Hepatocyte (in vitro differentiated cells): ENCODE measurements at places on chromosomes 2 and 18. TPM values are rescaled to one million over a fixed set of nuclear protein-coding genes. Genes with fewer than 3 reads are reported as not detected.

DNA sequence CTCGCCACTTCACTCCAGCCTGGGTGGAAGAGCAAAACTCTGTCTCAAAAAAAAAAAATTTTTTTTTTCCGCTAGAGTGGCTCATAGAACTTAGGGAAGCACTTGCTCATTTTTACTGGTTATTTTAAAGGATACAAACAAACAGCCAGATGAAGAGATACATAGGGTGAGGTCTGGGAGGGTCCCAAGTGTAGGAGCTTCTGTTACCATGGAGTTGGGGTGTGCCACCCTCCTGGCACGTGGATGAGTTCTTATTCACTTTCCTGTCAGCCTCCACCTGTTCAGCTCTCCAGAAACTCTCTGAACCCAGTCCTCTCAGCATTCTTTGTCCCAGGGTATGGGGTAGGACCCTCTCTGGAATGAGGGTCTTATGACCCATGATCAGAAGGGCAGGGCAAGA, 4.9 kb upstream of the MAT2A start:
- no peaks in the 10 kb centered on the region for H3K36me3 ChIP-seq
- no peaks in the 10 kb centered on the region for H3K27me3 ChIP-seq
- H3K4me1 ChIP-seq: peaks cover 20% of the 10 kb centered on the region
- no peak overlapping the region for H3K4me3 ChIP-seq
- no peak overlapping the region for H3K27ac ChIP-seq

DNA sequence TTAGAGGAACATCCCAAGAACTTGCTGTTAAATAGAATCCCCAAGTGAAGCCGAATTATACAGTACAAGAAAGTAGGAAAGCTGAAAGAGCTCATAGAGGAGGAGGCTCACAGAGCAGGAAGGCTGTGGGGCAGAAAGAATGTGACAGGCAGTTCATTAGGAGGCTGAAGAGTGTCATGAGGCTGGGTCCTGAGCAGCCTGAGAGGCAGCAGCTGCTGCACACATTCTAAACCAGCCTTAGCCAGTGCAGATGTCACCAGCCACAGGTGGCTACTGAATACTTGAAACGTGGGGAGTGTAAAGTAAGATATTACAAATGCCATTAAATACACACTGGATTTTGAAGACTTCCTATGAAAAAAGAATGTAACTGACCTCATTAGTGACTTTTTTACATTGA, 490.2 kb upstream of the KLHL29 start:
- H3K27me3 ChIP-seq: no peaks in the 10 kb centered on the region
- no peak overlapping the region for H3K27ac ChIP-seq
- H3K36me3 ChIP-seq: no peaks in the 10 kb centered on the region

- H3K27me3 ChIP-seq: no peaks in the 10 kb centered on the region
- DNase-seq: no peak
- no peaks in the 10 kb centered on the region for H3K4me1 ChIP-seq
- no peaks in the 10 kb centered on the region for H3K36me3 ChIP-seq
These were observed 310.3 kb upstream of the DLGAP1 start for GRCh38 chr18:4765401-4765800.

- no peaks in the 10 kb centered on the region for H3K4me1 ChIP-seq
- no peaks in the 10 kb centered on the region for H3K36me3 ChIP-seq
- no peaks in the 10 kb centered on the region for H3K27me3 ChIP-seq
- H3K27ac ChIP-seq: no peak overlapping the region
- no peak overlapping the region for H3K4me3 ChIP-seq
These were observed 17.4 kb downstream of the RTTN start for GRCh38 chr18:70188113-70188512.

DNA sequence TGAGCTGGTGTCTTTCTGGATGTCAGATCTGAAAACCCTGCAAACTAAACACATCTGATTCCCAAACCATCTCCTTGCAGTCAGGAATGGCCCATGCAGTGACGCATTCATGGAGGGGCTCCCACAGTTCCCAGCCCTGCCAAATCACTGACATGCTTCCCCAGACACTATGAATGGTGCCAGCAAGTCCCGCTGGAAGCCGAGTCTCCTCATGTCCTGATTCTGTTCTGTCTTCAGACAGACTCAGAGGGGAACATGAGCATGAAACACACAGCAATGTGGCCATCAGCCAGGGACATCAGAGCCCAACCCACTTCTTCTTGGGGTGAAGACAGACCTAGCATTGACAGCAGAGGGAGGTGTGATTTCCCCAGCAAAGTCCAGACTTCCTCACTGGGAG, 83.7 kb downstream of the TTC32 start:
- H3K4me3 ChIP-seq: no peak overlapping the region
- H3K36me3 ChIP-seq: no peaks in the 10 kb centered on the region
- H3K4me1 ChIP-seq: peaks cover under 1% of the 10 kb centered on the region
- no peak for DNase-seq
- H3K27ac ChIP-seq: no peak overlapping the region
- H3K27me3 ChIP-seq: no peaks in the 10 kb centered on the region

DNA sequence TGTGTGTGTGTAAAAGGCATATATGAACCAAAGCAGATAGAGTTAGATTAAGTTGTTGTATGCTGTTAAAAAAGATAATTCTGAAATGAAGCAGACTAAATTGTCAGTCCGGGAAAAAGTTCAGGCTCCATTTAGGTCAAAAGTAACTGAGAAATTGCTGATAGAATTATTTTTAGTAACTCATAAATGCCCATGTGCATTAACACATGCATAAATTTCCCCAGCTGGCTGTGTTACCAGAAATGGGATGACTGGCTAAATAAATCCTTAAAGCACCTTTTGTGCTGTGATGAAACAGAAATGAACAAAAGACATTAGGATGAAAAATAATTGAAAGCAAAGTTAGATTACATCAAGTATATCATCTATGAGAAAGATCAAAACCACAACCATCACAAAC, 111.3 kb downstream of the NYAP2 start:
- DNase-seq: no peak
- no peak overlapping the region for H3K4me3 ChIP-seq
- H3K27ac ChIP-seq: no peak overlapping the region
- H3K36me3 ChIP-seq: no peaks in the 10 kb centered on the region
- H3K4me1 ChIP-seq: no peaks in the 10 kb centered on the region
- no peaks in the 10 kb centered on the region for H3K27me3 ChIP-seq

DNA sequence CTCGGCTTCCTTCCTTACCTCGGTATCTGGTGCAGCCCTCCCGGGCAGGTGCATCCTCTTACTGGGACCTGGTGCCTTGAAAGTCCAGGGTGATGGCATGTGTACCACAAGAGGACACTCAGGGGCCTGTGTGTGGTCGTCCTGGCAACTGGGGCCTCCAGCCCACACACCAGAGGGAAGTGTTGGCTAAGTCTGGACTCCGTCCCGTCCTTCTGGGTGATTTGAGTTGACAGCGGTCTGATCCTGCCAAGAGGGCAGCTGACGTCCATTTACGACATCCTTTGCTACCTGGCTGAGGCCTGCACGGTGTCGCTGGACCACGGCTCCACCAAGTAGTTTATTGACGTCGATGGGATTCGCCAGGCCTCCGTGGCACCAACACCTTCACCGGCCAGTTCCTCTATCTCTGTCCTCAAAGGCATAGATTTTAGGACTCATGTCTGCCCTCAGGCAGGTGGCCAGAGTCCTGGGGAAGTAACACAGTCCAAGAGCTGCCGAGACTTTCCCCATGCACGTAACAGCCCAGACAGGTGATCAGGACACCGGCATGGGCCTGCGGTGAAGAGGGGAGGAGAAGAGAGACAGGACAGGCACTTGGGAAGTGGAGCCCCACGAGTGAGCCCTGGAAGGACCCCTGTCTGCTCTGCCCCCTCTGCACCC, 186.0 kb upstream of the HDAC4 start:
- no peaks in the 10 kb centered on the region for H3K27me3 ChIP-seq
- H3K4me1 ChIP-seq: no peaks in the 10 kb centered on the region
- H3K36me3 ChIP-seq: no peaks in the 10 kb centered on the region
- no peak overlapping the region for H3K4me3 ChIP-seq
- H3K27ac ChIP-seq: no peak overlapping the region

GRCh38 chr2:85255813-85256594, 71.8 kb downstream of the TGOLN2 start:
- DNase-seq: peak; percentile 80
- H3K27me3 ChIP-seq: no peaks in the 10 kb centered on the region
- H3K4me3 ChIP-seq: no peak overlapping the region
- peaks cover 70% of the 10 kb centered on the region for H3K4me1 ChIP-seq
- peak overlapping the region; percentile 92 for H3K27ac ChIP-seq

DNA sequence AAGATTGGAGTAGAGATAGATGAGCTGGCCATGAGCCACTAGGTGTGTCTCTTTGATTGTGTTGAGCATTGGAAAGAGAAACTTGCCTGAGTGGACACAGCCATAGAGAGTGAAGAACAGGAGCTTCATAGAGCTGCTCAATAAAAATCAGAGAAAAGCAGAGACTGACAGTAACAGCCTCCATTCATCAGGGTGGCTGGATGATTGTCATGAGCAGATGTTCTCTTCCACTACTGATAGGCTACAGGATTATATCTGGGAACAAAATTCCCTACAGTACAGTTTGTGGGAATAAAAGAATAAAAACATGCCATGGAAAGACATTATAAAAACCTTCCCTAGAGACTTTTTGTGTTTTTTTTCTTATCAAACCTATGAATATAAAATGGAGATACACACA, 404.8 kb upstream of the ACVR2A start:
- no peak for DNase-seq
- H3K4me1 ChIP-seq: no peaks in the 10 kb centered on the region
- H3K27me3 ChIP-seq: no peaks in the 10 kb centered on the region
- H3K4me3 ChIP-seq: no peak overlapping the region
- H3K36me3 ChIP-seq: no peaks in the 10 kb centered on the region
- no peak overlapping the region for H3K27ac ChIP-seq

DNA sequence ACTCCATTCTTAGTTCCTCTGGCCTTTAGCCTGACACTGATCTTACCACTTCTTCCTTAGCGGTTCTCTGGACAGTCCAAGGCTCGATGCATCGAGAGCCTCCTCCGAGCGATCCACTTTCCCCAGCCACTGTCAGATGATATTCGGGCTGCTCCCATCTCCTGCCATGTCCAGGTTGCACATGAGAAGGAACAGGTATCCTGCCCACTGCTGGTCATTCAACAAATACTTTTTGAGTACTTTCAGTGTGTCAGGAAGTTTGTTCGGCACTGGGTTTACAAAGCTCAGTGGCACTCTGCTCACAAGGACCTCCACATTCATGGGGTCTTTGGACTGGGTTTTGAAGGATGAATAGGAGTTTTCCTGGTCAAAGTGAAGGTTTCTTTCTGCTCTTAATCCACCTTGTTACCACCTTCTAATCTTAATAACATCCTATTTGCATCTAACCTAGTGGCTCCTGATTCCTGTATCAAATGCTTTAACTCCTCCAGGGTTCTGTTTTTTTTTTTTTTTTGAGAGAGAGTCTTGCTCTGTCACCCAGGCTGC, 25.8 kb downstream of the GCKR start:
- no peak for DNase-seq
- H3K27ac ChIP-seq: no peak overlapping the region
- H3K36me3 ChIP-seq: no peaks in the 10 kb centered on the region
- H3K27me3 ChIP-seq: no peaks in the 10 kb centered on the region
- no peaks in the 10 kb centered on the region for H3K4me1 ChIP-seq

Gene ELOA2
- not detected in 2 replicates for total RNA-seq

Gene IL36A
- total RNA-seq: not detected in 2 replicates

Gene CD207
- total RNA-seq: not detected in 2 replicates

Gene HOXD13
- 33.9 and 37.2 TPM in 2 replicates for total RNA-seq

Gene AKAIN1
- not detected in 2 replicates for total RNA-seq
